Globus pallidus (tissue), 1 donor: ENCODE measurements at places on chromosomes 12 and 14.
A peak's percentile ranks its signal among the peaks of the same experiment; 100 is the strongest.

- DNase-seq = no peak
Measured at GRCh38 chr14:73696466-73697400, 17.5 kb downstream of the PNMA1 start.

DNA sequence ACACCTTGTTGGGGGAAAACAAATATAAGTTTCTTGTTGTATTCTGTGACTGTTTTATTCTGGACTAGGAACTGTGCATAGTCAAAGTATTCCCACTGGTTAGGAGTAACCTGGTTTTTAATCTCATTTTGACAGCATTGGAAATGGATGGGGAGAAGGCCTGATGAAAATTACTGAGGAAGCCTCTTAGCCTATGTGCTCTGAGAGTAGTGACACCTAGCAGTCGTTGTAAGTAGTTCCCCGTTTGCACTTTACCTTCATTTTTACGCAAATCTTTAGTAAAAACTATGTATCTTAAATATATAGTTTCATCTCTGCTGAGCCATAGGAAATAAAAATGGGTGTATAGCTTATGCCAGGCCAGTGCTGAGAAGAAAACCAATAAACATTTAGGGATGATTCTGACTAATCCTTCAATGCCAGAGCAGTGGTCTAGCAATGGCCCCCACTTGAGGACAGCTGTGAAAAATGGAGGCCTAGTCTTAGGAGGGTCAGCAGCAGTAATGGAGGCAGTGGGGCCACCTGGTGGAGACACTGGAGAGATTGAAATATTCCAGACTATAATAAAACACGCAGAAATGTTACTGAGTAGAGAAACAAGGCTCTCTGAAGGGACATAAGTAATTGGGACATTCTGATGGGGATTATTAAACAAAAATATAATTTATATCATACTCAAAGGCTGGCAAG lies 133.2 kb upstream of the NOVA1 start:
- peak; percentile 29 for DNase-seq

DNA sequence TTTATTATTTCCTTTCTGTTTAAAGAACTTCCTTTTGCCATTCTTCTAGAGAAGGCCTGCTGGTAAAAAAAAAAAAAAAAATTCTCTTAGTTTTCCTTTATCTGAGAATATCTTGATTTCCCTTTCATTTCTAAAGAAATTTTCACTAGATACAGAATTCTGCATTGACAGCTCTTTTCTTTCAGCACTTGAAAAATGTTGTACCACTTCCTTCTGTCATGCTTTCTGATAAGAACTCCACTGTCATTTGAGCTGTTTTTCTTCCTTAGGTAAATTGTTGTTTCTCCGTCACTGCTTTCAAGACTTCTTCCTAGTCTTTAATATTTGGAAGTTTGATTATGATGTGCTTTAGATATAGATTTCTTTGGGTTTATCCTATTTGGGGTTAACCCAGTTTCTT lies 113.6 kb upstream of the BTG1 start:
- no peak for DNase-seq

DNA sequence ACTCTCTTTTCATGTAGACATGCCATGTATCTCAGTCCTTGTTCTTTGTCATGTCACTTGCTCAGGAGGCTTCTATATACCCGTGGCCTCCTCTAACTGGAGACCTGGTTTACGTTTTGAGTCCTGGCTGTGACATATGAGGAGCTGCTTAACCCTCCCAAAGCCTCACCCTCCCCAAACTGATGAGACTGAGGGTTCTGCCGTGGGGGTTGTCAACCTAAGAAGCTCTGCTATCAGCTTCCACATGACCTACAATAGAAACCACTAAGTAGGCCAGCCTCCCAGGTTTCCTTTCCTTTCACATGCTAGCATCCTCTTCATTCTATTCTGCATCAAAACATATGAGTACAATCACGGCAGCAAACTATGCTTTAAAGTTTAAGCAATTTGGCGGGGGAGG lies 76.8 kb upstream of the WSCD2 start:
- DNase-seq = no peak

GRCh38 chr12:89575374-89575773 lies 49.5 kb upstream of the POC1B start:
- DNase-seq = no peak

GRCh38 chr14:78070344-78070743 lies 99.8 kb upstream of the NRXN3 start:
- DNase-seq = no peak

DNA sequence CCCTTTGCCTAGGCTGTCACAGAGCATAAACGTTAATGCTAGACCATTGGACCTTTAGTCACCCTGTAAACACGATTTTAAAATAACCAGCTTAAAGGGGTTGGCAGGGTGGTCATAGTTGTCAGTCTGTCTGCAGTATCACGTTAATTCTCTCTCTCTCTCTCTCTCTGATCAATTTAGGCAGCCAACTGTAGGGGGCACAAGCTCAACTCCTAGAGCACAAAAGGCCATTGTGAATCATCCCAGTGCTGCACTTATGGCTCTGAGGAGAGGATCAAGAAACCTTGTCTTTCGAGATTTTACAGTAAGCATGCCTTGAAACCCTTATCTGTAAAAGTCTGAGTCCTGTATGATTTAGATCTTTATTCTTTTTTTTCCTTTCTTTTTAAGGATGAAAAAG lies 97.1 kb downstream of the SCAF11 start:
- peak; percentile 71 for DNase-seq
